ENCODE measurements at places on chromosomes 7 and 10.

GRCh38 chr7:94908323-94909178, 1.2 kb downstream of the PPP1R9A start:
- H3K4me3 ChIP-seq: peak overlapping the region; percentile 40
- H3K27me3 ChIP-seq: no peaks in the 10 kb centered on the region
- DNase-seq: peak; percentile 8
- H3K36me3 ChIP-seq: no peaks in the 10 kb centered on the region

DNA sequence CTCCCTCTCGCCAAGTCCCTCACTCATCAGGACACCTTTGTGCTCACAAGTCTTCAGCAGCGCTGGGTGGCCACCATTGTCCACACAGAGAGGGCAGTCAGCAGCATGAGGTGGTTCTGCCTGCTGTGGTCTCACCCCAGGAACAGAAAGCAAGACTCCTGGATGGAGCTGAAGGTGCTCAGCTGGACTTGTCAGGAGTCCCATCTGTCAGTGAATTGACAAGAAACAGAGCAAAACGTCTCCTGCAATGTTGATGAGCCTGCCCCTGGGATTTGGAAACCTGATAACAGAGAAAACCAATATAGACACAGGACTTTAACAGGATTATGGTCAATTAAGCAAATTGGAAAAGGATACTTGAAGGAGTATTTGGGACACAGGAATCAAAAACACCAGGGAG, 122.2 kb upstream of the PRSS58 start:
- H3K27ac ChIP-seq: no peak overlapping the region
- DNase-seq: no peak
- no peak overlapping the region for H3K4me3 ChIP-seq
- H3K4me1 ChIP-seq: no peaks in the 10 kb centered on the region

DNA sequence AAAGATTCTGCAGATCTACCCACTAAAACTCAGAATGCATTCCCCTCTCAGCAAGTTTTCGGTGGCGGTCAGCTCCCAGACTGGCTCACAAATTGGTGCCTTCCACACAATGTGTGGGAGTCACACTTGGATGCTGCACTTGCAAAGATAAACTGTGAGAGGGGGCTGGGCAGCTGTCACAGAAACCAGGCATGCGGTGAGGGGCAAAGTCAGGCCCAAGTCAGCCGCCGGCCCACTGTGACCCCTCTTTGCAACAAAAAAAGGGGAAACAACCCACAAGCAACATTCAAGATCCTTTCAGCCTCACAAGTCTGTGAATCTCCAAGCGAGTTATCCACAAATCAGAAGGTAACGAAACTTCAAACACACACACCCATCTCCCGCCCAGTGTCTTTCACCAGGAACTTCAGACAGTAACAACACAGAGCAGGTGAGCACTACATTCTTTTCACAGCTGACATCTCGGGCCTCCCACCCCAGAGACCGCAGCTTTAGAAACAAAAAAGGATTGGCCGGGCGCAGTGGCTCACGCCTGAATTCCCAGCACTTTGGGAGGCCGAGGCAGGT, 32.0 kb downstream of the SNX8 start:
- no peak for DNase-seq
- H3K4me1 ChIP-seq: peaks cover 25% of the 10 kb centered on the region
- H3K27me3 ChIP-seq: no peaks in the 10 kb centered on the region
- peak overlapping the region; percentile 34 for H3K27ac ChIP-seq
- H3K36me3 ChIP-seq: no peaks in the 10 kb centered on the region

GRCh38 chr10:24208661-24209431, at the start of gene KIAA1217:
TSS of gene KIAA1217 (plus strand) at chr10:24209138. CDS start at chr10:24209194, 56 bp downstream.
- no peaks in the 10 kb centered on the region for H3K36me3 ChIP-seq
- H3K4me3 ChIP-seq: peak within 1 kb of the TSS; percentile 49
- H3K27ac ChIP-seq: peak within 1 kb of the TSS; percentile 94
- peaks cover 26% of the 10 kb centered on the region for H3K4me1 ChIP-seq
- H3K27me3 ChIP-seq: no peaks in the 10 kb centered on the region
- DNase-seq: no peak

GRCh38 chr10:90856964-90857634, 740 bp downstream of the HTR7 start:
- H3K27ac ChIP-seq: peak overlapping the region; percentile 81
- no peaks in the 10 kb centered on the region for H3K36me3 ChIP-seq
- peak overlapping the region; percentile 57 for H3K4me3 ChIP-seq
- DNase-seq: no peak
- H3K4me1 ChIP-seq: peaks cover 22% of the 10 kb centered on the region

- no peaks in the 10 kb centered on the region for H3K27me3 ChIP-seq
- no peak for DNase-seq
- peak overlapping the region; percentile 10 for H3K27ac ChIP-seq
These were observed 68.9 kb downstream of the ARID5B start for GRCh38 chr10:61970182-61971002.

GRCh38 chr10:24446739-24447138, 237.8 kb downstream of the KIAA1217 start:
- H3K27me3 ChIP-seq: no peaks in the 10 kb centered on the region
- no peaks in the 10 kb centered on the region for H3K36me3 ChIP-seq
- H3K4me3 ChIP-seq: no peak overlapping the region
- DNase-seq: no peak
- peaks cover 16% of the 10 kb centered on the region for H3K4me1 ChIP-seq
- no peak overlapping the region for H3K27ac ChIP-seq
